CD8-positive, alpha-beta memory T cell (primary cell): ENCODE measurements at places on chromosomes 16 and 17.
A peak's percentile ranks its signal among the peaks of the same experiment; 100 is the strongest.

DNA sequence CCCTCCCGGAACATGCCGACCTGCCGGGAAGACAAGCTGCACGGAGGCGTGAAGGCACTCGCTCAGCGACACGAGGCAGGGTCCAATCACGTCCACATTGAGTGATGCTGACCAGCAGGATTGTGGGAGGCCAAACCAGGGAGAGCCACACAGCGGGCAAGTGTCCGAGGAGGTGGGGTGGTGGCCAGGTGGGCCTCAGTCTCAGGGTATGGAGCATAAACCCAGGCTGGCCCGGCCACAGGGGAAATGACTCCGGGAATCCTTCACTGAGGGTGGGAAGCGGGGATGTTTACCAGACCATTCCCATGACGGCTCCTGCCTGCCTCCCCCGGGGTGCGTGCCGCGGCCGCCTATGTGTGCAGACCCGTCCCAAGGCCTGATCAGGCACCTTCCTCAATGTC lies 62.5 kb downstream of the RPH3AL start:
- no peaks in the 10 kb centered on the region for H3K27me3 ChIP-seq
- H3K4me1 ChIP-seq: no peaks in the 10 kb centered on the region
- no peak for DNase-seq
- H3K4me3 ChIP-seq: no peak overlapping the region

GRCh38 chr16:27918755-27919154 lies 144.8 kb downstream of the GSG1L start:
- no peak overlapping the region for H3K4me3 ChIP-seq
- no peak for DNase-seq
- no peaks in the 10 kb centered on the region for H3K4me1 ChIP-seq
- no peaks in the 10 kb centered on the region for H3K27me3 ChIP-seq

- no peak for DNase-seq
- H3K36me3 ChIP-seq: no peaks in the 10 kb centered on the region
- no peak overlapping the region for H3K27ac ChIP-seq
These were observed 224.0 kb downstream of the IRX3 start for GRCh38 chr16:54062361-54063278.

DNA sequence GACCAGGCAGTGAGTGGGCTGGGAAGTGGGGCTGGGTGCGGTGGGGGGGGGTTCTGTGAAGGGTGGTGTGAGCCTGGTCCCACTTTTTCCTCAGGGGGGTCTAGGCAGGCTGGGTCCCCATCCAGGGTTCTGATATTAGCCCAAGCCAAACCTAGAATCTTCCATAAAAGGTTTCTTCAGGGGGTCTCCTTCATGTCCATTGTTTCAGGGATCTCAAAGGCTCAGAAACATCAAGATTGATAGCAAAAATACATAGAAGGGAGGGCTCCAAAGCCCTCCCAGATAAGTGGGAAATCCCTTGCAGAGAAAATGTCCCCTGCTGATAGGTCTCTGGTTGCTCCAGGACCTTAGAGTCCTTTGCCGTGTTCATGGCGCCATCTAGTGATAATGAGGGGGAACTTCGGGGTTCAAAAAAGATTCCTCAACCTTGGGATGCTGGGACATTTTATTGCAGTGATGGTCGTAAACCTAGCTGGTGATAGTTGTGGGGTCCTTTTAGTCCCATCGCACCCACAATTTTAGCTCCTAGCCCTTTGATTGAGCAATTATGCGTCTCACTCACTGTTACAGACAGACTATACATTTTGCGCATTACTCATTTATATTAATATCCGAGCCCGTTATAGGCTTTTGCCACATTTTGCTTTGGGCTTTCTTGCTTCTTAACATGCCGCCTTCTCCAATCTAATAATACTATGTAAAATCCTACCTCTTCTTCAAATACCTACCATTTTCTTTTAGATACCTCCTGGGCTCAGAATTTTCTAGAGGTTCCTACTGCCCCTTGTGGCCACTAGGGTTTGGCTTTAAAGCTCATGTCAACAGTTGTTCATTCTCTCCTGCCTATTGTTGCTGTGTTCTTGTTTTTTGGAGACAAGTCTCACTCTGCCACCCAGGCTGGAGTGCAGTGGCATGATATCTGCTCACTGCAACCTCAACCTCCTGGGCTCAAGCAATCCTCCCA lies 35.1 kb downstream of the IGF2BP1 start:
- peaks cover 4% of the 10 kb centered on the region for H3K4me1 ChIP-seq
- peak; percentile 45 for DNase-seq
- no peak overlapping the region for H3K4me3 ChIP-seq
- no peak overlapping the region for H3K27ac ChIP-seq

- DNase-seq: no peak
- no peaks in the 10 kb centered on the region for H3K36me3 ChIP-seq
- no peak overlapping the region for H3K27ac ChIP-seq
- H3K4me1 ChIP-seq: peaks cover 8% of the 10 kb centered on the region
- no peak overlapping the region for H3K4me3 ChIP-seq
- H3K27me3 ChIP-seq: no peaks in the 10 kb centered on the region
These were observed 5.5 kb upstream of the VKORC1 start for GRCh38 chr16:31099860-31100638.

DNA sequence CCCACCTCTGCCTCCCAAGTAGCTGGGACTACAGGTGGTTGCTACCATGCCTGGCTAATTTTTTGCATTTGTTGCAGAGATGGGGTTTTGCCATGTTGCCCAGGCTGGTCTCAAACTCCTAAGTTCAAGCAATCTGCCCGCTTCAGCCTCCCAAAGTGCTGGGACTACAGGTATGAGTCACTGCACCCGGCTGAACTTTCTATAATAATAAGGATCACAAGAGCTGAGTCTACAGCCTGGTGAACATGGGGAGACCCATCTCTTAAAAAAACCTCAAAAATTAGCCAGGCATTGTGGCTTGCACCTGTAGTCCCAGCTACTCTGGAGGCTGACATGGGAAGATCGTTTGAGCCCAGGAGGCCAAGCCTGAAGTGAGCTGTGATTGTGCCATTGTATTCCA lies 53.5 kb downstream of the WDR59 start:
- no peak for DNase-seq
- H3K4me1 ChIP-seq: no peaks in the 10 kb centered on the region
- no peaks in the 10 kb centered on the region for H3K27me3 ChIP-seq
- H3K4me3 ChIP-seq: no peak overlapping the region

- no peak for DNase-seq
- no peaks in the 10 kb centered on the region for H3K36me3 ChIP-seq
- no peak overlapping the region for H3K4me3 ChIP-seq
- no peak overlapping the region for H3K27ac ChIP-seq
- no peaks in the 10 kb centered on the region for H3K27me3 ChIP-seq
These were observed 342.1 kb downstream of the ZFHX3 start for GRCh38 chr16:72705801-72706200.

DNA sequence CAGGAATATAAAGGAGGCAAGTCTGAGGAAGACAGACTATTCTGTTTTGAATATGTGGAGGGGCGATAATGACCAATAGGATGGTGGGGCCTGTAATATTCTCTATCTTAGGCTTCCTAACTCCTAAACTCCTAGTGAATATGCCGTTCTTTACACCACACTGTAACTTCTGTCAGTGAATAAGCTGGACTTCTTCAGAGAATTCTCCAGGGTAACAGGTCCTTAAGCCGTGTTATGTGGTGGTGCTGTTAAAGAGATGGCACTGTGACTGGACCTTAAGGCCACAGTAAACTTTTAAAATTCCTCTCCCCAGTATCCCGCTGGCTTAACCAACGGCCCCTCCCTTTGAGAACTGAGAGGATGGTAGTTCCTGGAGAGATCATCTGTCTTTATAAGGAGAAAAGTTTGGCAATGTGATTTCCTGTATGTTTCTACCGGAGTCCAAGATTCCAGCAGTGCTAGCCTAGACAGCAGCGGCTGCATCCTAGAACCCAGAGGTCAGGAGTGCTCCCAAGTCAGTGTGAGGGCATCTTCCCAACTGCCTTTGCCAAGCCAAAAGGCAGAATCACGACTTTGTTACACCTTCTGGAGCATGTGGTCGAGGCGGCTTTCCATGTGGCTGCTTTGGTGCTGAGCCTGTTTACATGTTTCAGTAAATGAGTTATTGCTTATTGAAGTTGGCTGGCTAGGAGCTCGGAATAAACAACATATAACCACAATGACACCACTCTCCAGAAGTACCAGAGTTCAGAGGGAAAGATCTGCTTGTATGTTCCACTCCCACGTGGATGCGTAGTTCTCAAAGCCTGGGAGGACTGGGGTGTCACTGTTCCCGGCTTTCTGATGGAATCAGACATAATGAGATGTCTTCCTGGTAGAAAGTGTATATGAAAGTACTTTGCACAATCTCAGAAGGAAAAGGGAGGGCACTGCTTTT lies 41.0 kb downstream of the TUBD1 start:
- no peak overlapping the region for H3K27ac ChIP-seq
- no peaks in the 10 kb centered on the region for H3K36me3 ChIP-seq
- H3K27me3 ChIP-seq: no peaks in the 10 kb centered on the region
- H3K4me1 ChIP-seq: peaks cover 38% of the 10 kb centered on the region

DNA sequence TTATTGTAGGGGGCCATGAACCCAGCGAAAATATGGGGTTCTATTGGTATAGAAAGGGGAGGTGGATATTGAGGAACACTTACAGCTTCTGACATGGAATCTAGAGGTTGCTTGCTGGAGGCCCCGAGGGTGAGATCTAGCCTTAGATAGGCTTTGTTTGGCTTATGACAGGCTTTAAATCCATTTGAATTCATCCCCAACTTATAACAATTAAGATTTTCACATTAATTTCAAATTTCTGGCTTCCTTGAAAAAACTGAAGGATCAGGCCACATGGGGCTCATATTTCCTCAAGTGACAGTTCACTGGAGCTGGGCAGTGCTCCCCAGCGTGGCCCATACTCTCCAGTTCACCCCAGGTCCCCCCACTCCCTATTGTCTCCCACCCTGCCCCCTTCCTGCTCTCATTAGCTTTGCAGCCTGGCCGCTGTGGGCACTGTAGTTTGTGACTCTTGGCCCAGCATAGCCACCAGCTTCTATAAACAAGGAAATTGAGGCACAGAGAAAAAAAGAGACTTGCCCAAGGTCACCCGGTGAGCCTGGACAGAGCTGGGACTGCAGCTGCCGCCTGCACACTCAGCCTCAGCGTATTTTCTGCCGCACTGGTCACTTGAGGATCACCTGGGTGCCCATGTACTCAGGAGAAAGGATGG lies 19.8 kb upstream of the ADGRG1 start:
- no peaks in the 10 kb centered on the region for H3K36me3 ChIP-seq
- no peak overlapping the region for H3K4me3 ChIP-seq
- H3K27me3 ChIP-seq: no peaks in the 10 kb centered on the region
- DNase-seq: no peak
- no peak overlapping the region for H3K27ac ChIP-seq

GRCh38 chr16:69260506-69260905 lies 50.6 kb upstream of the VPS4A start:
- no peaks in the 10 kb centered on the region for H3K36me3 ChIP-seq
- no peak overlapping the region for H3K4me3 ChIP-seq
- H3K27ac ChIP-seq: no peak overlapping the region
- no peaks in the 10 kb centered on the region for H3K27me3 ChIP-seq
- no peak for DNase-seq
- no peaks in the 10 kb centered on the region for H3K4me1 ChIP-seq

- H3K4me3 ChIP-seq: no peak overlapping the region
- peaks cover 10% of the 10 kb centered on the region for H3K36me3 ChIP-seq
- no peak overlapping the region for H3K27ac ChIP-seq
These were observed 30.8 kb downstream of the MPRIP start for GRCh38 chr17:17073030-17073564.

DNA sequence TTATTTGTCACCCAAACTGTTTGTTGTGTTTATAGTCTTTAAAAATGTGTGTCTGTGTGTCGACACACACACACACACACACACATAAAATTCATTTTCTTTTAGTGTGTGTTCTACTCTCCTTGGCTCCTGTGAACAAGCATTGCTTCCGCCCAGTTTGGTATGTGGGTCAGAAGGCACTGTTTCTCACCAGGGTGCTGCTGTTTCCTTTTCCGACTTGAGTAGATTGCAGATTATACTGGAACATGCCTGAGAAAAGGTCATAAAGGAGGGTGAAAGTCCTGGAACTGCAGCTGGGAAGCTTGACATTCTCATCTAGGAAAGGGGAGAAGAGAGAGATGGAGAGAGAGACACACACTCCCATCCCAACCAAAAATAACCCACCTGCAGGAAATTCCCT lies 330.3 kb downstream of the BCAS3 start:
- no peak overlapping the region for H3K4me3 ChIP-seq
- DNase-seq: no peak
- H3K27me3 ChIP-seq: no peaks in the 10 kb centered on the region
- H3K27ac ChIP-seq: no peak overlapping the region
- H3K36me3 ChIP-seq: no peaks in the 10 kb centered on the region

GRCh38 chr16:87835882-87836331 lies 33.4 kb downstream of the SLC7A5 start:
- H3K27me3 ChIP-seq: no peaks in the 10 kb centered on the region
- no peak overlapping the region for H3K27ac ChIP-seq
- no peak overlapping the region for H3K4me3 ChIP-seq
- peaks cover 16% of the 10 kb centered on the region for H3K36me3 ChIP-seq
- no peaks in the 10 kb centered on the region for H3K4me1 ChIP-seq
- no peak for DNase-seq

DNA sequence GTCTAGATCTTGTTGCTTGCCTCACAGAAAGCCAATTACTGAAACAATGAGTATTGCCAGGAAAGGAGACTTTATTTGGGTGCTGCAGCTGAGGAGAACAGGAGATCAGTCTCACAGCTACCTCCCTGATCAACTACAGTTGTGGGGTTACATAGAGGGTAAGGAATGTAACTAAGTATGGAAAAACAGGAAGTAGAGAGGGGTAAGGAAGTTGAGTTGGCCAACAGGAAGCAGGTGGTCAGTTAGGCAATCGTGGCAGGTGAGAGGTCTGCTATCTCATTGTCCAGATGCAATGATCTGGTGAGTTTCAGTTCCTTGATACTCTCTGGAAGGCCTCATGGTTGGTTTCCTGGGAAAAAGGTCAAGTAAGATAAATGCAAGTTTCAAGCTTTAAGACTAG lies 333.1 kb upstream of the GOT2 start:
- no peak for DNase-seq
- no peaks in the 10 kb centered on the region for H3K36me3 ChIP-seq
- no peak overlapping the region for H3K4me3 ChIP-seq
- no peaks in the 10 kb centered on the region for H3K27me3 ChIP-seq
- no peak overlapping the region for H3K27ac ChIP-seq
- no peaks in the 10 kb centered on the region for H3K4me1 ChIP-seq

DNA sequence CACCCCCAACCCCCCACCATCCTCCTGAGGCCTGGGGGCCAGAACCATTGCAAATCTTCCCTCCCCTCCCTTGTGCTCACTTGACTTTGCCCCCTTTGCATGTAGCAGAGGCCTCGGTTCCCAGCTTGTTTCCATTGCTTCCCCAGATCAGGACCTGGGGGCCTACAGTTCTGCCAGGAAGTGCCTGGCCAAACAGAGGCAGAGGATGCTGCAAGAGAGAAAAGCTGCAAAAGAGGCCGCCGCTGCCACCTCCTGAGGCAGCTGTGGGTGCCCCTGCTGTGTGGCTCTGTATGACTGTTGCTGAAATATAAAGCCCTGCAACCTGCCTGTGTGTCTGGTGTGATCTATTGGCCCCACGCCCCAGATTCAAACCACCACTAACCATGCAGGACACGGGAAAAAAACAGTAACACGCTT lies 2.3 kb downstream of the NDUFB10 start:
- H3K4me3 ChIP-seq: no peak overlapping the region
- H3K36me3 ChIP-seq: peaks cover 24% of the 10 kb centered on the region
- no peak overlapping the region for H3K27ac ChIP-seq
- H3K27me3 ChIP-seq: no peaks in the 10 kb centered on the region

GRCh38 chr17:39667945-39668924 lies at the start of gene PNMT:
PNMT (plus strand) TSS chr17:39668453; CDS start chr17:39668476, 23 bp downstream.
- peak within 1 kb of the TSS; percentile 24 for H3K27ac ChIP-seq
- DNase-seq: peak; percentile 52
- H3K36me3 ChIP-seq: no peaks in the 10 kb centered on the region
- peaks cover 6% of the 10 kb centered on the region for H3K4me1 ChIP-seq
- no peaks in the 10 kb centered on the region for H3K27me3 ChIP-seq

GRCh38 chr17:13646969-13647542 lies 45.3 kb upstream of the HS3ST3A1 start:
- no peak overlapping the region for H3K27ac ChIP-seq
- H3K4me3 ChIP-seq: no peak overlapping the region
